ENCODE measurements at places on chromosomes 11 and 22.

GRCh38 chr11:75308116-75308515 lies 43.3 kb downstream of the ARRB1 start:
- DNase-seq, result no peak

GRCh38 chr11:764322-765024 lies 12.8 kb downstream of the GATD1 start:
- no peak for DNase-seq

GRCh38 chr22:50307890-50308596 lies 597 bp upstream of the PLXNB2 start:
- no peak for DNase-seq

DNA sequence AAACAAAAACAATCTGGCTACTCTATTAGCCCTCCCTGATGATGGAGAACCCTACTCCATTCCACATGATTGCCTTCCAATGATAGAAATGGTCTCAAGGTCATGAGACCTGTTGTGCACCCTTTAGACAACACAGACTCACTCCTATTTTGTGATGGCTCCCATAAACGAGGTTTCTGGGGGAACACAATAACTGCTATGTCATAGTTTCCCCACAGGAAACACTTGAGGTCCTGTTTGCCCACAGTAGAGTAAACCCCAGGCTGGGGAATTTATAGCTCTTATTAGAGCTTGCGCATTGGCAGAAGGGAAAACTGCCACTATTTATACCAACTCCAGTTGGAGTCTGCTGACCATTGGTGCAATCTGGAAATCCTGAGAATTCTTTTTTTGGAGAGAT lies 28.7 kb downstream of the MIF start:
- no peak for DNase-seq

GRCh38 chr22:30307041-30307574 lies 17.8 kb upstream of the CASTOR1 start:
- DNase-seq, result no peak

GRCh38 chr11:118953265-118953664 lies 2.8 kb upstream of the UPK2 start:
- no peak for DNase-seq
